GF-D8 (cell line): ENCODE measurements at places on chromosomes 1 and 21.

DNA sequence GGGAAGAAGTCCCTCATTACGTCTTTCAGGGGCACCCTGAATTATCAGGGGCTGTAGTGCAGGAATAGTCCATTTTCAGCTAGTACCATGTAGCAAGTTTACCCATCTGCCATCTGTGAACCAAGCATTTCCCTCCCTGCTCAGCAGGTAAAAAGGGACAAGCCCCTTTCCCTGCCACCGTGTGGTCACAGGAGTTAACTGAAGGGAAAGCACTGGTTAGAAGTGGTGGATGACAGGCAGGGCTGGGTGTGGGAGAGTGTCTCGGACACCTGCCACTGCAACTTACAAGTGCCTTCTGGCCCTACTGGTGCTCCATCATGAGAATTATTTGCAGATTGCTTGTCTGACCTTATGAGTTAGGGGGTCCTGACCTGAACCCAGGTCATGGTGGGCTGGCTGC, 32.0 kb upstream of the IGSF5 start:
- no peak for DNase-seq

DNA sequence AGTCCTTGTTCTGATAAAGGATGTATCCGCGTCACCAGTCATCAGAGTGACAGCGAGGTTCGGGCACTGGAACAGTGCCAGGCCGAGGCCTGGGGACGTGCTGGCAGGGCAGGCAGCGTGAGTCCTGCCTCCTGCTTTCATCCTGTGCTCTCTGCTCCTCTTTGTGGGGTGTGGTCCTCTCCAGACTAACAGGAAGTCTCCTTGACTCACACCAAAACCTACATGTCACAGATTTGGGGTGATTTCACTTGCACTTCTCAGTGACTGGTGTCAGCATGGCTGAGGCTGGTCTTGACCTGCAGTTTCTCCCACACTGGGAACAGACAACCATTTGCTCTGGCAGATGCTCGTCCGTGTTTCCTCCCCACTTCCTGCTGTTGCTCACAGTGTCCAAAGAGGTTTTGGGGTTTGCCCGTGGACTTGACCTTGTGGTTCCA, 8.8 kb upstream of the NLRP3 start:
- no peak for DNase-seq

- no peak for DNase-seq
These were observed 22.7 kb upstream of the HIVEP3 start for GRCh38 chr1:41941381-41941780.

- DNase-seq: no peak
These were observed 151.6 kb downstream of the TOMM20 start for GRCh38 chr1:234976861-234977680.

DNA sequence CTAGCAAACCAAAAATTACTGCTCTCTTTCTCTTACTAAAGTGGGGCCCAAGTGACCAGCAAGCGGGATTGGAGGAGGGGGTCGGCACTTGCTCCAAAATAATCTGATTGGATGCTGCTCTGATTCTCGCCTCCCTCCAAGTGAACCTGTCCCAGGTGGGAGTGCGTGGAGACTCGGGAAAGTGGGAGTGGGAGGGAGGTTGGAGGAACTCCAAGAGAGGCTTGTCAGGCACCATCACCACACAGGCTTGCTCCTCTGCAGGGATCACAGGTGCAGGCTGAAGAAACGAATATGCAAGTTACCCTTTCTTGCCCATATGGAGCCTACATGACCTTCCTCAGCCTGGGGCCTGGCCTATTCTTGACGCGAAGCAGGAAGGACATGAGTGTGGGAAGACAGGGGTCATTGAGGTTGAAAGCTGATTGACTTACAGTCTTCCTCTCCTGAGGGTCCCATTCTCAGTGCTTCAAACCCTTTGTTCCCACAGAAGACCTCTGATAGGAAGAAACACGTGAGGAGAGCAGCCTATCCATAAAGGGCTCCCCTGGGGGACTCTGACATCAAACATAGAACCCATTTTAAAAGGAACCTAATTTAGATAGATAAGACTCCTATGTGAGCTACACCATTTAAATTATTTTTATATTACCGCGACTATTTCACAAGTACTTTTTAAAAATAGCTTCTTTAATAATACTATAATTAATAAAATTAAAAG, 14.2 kb downstream of the RGS8 start:
- DNase-seq: no peak

DNA sequence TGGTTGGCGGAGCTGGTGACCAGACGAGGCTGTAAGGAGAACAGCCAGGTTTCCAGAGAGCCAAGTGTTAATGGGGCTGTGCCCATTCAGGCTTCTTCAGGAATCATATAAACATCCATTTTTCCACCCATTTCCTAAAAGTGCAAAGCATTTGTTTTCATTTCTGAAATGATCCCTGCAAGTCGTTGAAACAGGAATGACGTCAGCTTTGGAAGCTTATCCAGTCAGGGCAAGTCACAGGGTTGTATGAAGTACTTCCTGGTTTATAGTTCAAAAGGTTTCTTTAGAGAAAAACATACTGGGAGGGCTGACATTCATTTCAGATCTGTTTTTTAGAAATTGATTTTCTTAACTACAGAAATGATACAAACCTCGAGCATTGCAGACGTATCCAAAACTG, 29.2 kb downstream of the IGSF5 start:
- DNase-seq: no peak

GRCh38 chr1:61636376-61636775, 88.6 kb downstream of the TM2D1 start:
- no peak for DNase-seq

- DNase-seq: no peak
These were observed 10.1 kb upstream of the MATN1 start for GRCh38 chr1:30733493-30733892.

- no peak for DNase-seq
These were observed 124.3 kb downstream of the VAV3 start for GRCh38 chr1:107840725-107841124.

DNA sequence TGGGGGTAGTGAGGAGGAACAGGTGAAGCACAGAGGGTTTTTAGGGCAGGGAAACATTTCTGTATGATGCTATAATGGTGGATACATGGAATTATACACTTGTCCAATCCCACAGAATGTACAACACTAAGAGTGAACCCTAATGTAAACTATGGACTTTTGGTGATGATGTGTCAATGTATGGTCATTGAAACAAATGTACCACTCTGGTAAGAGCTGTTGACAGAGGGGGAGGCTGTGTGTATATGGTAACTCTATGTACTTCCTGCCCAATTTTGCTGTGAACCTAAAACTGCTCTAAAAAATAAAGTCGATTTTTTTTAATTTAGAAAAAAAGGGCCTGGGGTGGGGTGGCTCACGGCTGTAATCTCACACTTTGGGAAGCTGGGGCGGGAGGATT, 22.9 kb downstream of the ASAP3 start:
- DNase-seq: no peak
